HFF-Myc (cell line): ENCODE measurements at places on chromosomes 6 and 20.

- no peak for DNase-seq
Measured at GRCh38 chr6:8321671-8322404, 113.5 kb downstream of the SLC35B3 start.

DNA sequence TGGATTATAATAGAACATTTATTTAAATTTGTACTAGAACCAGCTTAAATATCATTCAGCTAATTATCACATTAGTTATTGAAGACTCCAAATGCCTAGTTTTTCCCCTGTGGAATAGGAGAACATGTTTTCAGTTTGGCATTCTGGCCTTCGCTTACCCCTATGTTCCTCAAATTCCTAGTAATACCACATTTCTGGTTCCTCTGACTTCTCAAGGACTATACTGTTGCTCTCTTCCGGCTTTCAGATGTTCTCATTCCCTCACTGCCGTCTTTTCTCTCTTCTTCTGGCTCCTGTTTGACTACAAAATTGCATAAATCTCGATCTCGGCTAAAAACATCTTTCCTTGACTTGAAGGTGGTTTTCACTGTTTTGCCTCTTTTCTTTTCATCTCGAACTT is 71.8 kb upstream of the KHDRBS2 start:
- no peak for DNase-seq

GRCh38 chr20:4665591-4665990 is 56.1 kb upstream of the PRND start:
- no peak for DNase-seq

DNA sequence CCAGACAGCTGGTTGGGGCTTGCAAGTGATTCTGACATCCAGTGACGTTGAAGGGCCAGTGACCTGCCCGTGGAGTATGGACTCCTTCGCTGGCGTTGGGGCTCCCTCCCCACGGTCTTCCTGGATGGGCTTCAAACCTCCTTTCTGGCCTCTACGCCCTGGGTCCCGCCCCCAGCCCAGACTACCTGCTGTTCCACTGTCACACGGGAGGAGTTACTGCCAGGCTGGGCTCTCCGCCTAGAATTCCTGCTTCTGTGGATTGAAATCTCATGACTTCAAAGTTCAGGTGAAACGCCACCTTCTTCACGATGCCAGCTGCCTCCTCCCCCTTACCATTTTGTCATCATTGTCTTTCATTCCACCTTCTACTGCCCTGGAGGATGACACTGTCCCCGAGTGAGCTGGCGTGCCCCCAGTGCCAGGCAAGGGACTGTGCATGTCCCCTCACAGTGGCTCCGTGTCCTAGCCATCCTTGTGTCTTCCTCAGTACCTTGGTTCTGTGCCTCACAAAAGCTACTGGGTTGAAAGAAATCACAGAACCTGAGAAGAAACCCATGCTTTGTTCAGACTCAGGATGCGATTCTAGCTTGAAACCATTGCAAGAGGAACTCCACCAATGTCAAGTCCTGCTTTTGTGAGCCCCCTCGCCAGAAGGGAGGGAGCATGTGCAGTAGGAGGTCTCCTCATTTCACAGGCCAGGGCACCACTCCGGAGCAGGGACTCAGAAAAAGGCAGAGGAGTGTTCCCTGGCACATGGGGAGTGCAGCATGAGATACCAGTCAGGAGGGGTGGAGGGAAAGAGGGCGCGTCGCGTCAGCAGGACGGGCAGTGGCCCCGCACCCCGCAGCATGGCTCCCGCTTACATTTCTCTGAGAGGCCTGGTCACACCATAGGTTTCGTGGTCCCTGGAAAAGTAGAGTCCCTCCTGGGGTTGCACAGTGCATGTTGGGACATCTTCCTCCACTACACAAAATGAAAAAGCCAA is 11.0 kb upstream of the IRF4 start:
- DNase-seq = no peak

- DNase-seq = no peak
Measured at GRCh38 chr6:30793521-30794194, 49.3 kb upstream of the IER3 start.

- no peak for DNase-seq
Measured at GRCh38 chr6:53878808-53879207, 84.0 kb downstream of the LRRC1 start.

DNA sequence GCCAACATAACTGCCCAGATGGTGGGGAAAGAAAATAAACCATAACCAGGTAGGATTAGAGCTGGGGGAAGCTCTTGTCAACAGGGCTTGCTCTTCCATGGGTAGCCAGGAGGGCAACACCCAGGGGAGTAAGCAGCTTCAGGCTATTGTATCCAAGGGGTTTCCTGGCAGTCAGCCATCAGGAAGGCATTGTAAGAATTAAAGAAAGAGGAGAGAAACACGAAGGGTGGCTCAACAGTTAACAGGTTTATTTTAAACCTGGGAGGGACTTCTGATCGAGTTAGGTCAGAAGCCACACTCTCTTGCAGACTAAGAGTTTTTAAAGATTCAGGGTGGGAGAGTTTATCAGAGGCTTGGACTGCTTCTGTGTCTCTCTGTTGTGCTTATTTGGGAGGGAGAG is 114.2 kb downstream of the QRSL1 start:
- no peak for DNase-seq

DNA sequence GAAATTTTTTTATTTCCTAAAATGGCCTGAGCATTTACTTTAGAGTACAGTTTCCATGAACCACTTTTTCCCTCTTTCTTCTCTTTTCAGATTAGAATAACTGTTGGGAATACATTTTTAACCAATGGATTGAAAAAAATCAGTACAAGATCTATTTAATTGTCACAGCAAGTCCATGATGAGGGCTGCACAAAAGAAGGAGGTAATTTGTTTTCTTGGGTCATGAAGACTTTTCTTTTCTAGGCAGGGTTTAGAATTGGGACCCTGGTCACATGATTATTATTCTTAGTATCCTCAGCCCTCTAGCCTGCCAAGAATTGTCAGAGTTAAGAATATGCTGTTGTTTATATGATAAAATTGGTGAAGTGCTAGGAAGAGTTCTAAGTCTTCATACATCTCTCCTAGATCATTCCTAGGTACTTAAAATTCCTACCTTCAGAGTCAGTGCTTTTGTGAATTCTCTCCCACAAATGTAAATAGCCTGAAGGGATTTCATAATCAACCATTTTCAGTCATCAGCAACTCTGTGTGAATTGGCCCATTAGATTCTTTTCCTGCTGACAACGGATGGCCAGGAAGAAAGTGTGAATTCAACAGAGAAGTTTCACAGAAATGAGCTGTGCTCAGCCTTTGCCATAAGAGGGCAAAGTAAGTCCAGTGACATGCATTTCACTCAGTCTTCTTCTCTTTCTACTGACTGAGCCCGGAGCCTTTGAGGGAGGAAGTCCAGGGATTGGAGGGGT is 32.4 kb upstream of the TPBG start:
- DNase-seq = peak; percentile 5

DNA sequence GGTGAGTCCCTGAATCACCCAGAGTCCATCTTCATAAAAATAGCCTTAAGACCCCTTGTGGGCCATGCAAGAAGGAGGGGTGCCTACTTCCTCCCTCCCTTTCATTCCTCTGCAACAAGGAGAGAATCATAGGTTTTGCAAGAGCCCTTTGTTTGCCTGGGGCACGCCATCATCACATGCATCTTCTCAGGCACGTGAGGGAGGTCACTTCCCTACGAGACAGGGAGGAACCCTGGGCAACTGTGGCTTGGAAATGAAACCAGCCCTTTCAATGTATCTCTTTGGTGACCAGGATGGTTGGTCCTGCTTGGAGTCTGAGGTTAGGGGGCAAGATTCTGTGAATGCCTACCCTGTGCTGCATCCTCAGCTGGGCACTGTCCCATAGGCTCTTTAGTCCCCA is 194.8 kb downstream of the MAFB start:
- no peak for DNase-seq

DNA sequence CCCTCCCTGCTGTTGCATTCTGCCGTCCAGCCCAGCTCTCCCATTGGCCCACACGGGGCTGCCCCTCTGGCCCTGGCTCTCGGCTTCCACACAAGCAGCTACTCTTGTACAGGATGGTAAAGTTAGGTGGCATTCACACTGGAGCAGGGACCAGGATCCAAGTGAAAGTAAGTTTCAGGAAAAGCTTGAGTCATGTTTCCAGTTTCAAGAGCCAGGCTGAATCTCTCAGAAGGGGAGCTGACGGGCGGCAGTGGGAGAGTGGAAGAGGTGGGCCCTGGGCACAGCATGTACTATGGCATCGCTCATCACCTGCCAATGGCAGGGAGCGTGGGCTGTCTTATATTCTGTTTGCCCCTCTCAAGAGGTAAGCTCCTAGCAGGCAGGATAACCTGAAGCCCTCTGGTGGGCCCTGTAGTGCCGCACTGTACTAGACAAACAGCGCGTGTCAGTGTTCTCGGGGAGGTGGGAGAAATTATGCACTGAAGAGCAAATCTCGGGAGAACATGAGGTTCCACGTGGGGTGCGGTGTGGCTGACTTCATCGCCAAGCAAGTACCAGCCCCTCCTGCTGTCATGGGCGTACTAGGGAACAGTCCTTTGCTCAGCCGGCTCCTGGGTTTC is 241.5 kb downstream of the NRN1 start:
- DNase-seq = no peak

- DNase-seq = no peak
Measured at GRCh38 chr20:51281521-51281920, 258.6 kb upstream of the KCNG1 start.

- peak; percentile 30 for DNase-seq
Measured at GRCh38 chr6:121055572-121056163, 278.6 kb downstream of the TBC1D32 start.

DNA sequence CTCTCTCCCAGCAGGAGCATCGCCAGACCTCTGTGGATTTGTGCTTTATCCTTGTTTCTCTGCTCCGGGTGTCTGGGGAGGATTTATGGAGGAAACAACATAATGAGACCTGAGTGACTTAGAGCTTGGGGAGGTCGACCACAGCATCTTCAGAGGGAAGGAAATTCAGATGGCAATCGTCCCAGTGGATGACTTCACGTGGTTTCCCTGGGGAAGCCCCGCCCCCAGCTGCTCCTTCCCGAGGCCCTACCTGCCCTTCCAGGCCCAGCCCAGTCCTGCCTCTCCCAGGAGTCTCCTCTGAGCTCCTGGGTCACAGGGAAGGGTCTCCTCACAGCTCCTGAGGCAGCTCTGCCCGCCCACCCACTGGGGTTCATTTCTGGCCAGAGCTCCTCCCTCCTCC is 430.3 kb upstream of the SULF2 start:
- no peak for DNase-seq

DNA sequence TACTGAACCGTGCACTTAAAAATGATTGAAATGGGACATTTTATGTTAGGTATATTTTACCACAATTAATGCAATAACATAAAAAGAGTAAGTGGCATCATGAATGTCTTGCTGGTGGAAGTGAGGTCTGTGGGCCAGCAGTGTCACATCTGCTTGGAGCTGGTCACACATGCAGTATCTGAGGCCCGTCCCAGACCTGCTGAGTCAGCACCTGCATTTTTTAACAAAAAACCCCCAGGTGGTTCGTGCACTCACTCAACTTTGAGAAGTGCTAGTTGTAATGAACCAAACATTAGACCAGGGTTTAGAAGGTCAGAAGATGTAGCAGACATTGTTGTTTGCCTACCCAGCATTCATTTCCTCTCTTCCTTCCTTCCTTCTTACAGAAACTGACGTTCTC is 21.0 kb downstream of the BANF2 start:
- DNase-seq = no peak

DNA sequence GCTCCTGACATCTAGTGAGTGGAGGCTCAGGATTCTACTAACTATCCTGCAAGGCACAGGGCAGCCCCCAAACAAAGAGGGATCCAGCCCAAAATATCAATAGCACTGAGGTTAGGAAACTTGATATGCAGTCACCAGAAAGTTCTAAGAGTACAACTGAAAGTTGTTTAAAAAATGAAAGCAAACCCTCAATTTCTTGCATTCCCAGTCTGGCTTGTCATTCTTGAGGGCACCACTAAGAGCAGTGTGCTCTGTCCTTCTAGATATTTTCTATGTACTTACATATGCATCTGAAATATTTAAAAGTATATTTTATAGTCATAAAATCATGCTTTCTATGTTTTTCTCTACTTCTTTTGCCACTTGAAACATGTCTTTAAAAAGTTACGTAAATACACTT is 35.9 kb downstream of the CST8 start:
- DNase-seq = no peak

DNA sequence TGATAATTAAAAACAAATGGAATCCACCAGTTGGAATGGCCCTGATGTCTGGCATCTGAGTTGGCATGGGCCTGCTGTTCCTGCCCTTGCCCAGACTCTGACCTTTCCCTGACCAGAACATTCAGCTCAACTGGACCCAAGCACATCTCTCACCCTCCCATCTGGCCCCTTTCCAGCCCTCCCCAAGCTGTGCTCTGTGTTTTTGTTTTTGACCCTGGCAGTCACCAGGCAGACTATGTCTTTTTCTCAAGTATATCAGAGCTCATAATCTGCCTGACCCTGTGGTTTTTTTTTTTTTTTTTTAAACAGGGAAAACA is 117.6 kb downstream of the TRDN start:
- no peak for DNase-seq

- DNase-seq = no peak
Measured at GRCh38 chr6:43913375-43914271, 143.6 kb downstream of the VEGFA start.

- DNase-seq = no peak
Measured at GRCh38 chr6:136073216-136073615, 176.9 kb downstream of the MTFR2 start.

DNA sequence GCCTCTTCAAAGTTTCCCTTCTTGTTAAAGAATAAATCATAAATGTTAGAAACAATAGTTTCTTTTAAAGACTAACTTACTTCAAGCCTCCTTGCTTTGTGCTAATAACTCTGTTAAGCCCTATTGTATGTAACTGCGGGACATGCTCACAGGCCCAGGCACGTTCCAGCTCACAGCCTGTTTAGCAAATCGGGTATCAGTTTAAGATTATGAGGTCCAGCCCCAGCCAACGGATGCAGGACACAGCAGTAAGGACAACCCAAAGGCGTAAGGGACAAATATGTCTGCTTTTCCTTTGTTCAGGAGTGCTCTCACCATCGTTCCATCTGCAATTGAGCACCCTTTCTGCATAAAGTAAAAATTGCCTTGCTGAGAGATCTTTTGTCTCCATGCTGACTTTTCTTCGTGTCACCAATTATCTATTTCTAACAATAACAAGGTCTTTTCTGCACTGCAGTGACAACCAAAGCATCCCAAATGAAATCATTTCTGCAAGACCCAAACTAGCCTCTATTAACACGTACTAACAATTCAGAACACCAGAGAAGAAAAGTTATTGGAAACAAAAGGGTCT is 1.4 kb downstream of the C6orf52 start:
- no peak for DNase-seq

- no peak for DNase-seq
Measured at GRCh38 chr20:31890646-31891045, 20.2 kb downstream of the TTLL9 start.

DNA sequence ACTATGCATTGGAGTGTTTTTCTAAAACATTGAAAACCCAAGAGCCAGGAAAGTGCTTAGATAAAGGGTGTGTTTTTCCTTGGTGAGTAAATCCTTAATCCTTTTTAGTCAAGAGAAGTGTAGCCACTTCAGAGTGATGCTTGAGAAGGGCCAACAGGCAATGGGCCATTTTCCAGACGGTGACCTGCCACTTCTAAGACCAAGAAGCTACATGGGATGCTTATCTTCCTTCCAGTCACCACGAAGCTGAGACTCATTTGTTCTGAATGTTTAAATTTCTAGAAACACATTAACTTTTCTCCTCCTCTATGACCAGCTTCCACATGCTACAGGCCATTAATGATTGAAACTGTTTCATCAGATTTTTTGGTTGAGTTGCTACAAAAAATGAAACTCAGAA is 34.4 kb upstream of the NHSL1 start:
- no peak for DNase-seq
